ENCODE measurements at places on chromosomes 5 and 9. TPM values are rescaled to one million over a fixed set of nuclear protein-coding genes. Genes with fewer than 3 reads are reported as not detected.

DNA sequence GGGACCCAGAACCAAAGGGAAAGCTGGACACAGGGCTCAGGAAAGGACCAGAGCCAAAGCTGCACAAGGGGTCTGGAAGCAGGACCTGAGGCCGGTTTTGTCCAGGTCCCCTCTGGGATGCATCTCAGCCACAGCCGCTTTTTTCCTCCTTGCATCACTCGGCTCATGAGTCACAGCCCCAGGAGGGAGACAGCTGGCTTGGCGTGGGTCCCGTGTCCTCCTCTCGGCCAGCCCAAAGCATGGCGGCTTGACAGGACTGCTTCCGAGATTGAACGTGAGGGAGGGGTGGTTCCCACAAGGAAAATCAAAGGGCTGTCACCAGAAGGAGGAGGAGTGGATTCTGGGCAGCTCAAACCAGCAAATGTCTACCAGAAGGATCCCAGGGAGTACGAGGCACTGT is 56.7 kb upstream of the CPLX2 start:
- peak; percentile 94 for DNase-seq

DNA sequence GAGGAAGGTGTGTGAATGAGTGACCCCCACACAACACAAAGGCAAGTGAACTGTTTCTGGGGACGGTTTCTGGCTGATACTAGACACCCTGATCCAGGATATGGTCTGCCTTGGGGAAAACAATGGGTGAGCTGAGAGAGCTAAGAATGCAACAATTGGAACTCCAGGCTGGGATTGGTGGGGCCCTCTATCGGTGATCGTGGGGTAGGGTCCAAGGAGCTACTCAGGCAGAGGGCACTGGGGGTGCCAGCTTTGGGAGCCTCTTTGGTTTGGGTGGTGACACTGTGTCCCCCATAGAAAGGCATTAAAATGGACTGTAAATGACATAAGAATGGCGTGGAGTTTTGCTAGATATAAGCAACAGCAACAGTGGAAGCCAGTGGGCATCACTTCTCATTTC is 439.1 kb downstream of the DMAC1 start:
- DNase-seq, result no peak

Gene BHMT2
- 8.0 TPM for total RNA-seq

GRCh38 chr5:174698156-174698555 is 26.2 kb upstream of the MSX2 start:
- no peak for DNase-seq

DNA sequence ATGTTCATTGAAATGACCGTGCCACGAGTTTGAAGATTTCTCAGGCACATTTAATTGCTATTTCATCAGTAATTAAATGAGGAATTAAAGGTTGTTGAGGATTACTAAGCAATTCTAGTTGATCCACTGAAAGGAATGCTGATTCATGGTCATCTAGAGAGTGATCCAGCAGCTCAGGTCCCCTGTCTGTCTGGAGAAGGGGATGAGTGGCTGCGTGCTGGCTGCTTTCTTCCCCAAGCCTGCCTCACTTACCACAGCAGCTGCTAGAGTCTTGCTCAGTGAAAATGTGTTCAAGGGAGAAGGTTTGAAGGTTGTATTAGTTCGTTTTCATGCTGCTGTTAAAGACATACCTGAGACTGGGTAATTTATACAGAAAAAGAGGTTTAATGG is 7.8 kb upstream of the TGFBI start:
- DNase-seq, result peak; percentile 65

DNA sequence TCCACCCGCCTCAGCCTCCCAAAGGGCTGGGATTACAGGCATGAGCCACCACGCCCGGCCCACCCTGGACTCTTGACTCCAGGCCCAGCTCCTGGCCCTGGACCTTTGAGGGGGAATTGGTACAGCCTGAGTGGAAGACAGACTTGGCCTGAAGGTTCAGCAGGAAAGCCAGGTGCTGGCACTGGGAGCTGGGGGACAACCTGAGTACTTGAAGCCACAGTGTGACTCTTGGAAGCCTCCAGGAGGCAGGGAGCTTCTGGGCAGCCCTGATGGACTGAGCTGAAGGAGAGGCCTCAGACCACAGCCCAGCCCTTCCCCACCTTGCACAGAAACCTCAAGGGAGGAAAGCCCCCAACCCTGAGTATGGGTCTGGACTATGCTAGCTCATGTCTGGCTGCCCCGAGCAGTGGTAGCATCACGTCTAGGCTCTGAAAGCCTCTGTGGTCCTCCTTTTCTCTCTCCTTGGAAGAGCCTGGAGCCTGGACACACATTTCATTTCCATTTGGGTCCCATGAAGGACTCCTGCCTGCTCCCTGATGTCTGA is 54.1 kb downstream of the RASGEF1C start:
- DNase-seq, result no peak

Gene RAB14
- 25.4 TPM for total RNA-seq

Gene C5orf58
- total RNA-seq, result not detected

- no peak for DNase-seq
Observed at GRCh38 chr9:97860451-97861147, 7.6 kb downstream of the FOXE1 start.

DNA sequence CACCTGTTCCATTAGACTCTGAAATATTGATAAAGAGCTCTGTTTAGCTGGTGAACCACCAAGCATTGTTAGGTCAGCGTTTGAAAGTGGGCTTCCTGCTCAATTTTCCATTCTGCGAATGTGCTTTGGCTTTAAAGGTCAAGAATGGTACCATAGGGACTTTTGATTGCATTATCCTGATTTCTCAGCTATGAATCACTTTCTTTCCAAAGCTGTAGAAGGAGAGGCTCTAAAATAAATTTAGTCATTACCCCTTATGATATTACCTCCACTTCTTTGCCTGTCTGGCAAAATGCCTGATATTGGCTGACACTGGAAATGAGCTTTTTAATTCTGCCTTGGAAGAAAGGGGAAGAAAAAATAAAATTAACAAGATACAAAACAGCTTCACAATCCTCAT is 237.2 kb upstream of the CTNND2 start:
- DNase-seq, result no peak

DNA sequence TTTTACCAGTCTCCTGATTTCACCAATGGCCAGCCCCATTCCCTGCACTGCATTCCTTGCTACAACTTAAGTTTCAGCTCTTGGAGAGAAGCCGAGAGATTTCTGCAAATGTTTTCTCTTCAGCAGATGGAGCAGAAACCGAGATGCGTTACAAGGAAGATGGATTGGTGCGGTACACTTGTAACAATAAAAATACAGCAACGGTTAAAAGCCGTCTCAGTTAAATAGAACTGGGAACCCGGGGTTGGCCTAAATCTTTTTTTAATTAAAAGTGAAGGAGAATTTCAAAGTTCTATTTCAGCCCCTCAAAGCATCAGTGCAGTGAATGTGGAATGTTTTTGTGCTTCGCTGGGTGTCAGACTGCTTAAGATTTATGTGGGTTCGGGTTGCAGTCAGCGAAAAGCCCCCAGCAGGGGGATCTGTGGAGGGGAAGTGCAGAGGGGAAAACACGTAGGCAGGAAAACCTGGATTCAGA is 19.8 kb downstream of the BRINP1 start:
- no peak for DNase-seq

Gene NUDT12
- 8.7 TPM for total RNA-seq

GRCh38 chr5:147415651-147416050 is 94.2 kb downstream of the DPYSL3 start:
- no peak for DNase-seq

Gene LRRC19
- total RNA-seq, result not detected

Gene MELK
- total RNA-seq, result 102 TPM

DNA sequence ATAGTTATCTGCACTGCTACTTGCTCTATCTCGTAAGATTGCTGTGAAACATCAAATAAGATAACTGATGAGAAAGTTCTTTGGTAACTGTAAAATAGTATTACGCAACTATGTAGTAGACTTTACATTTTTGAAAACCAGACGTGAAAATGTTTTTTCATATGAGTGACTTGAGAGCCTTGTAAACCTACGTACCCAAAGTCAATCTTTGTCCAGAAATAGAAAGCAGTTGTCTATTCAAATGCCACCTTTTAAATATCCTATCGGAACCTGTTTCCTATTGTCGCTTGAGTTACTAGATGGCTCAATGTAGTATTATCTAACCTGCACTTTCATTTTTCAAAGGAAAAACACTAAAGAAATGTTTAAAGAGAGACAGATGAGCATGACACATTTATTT is 1.6 kb downstream of the FNIP1 start:
- no peak for DNase-seq

- no peak for DNase-seq
Observed at GRCh38 chr5:13508559-13508958, 435.9 kb downstream of the DNAH5 start.

DNA sequence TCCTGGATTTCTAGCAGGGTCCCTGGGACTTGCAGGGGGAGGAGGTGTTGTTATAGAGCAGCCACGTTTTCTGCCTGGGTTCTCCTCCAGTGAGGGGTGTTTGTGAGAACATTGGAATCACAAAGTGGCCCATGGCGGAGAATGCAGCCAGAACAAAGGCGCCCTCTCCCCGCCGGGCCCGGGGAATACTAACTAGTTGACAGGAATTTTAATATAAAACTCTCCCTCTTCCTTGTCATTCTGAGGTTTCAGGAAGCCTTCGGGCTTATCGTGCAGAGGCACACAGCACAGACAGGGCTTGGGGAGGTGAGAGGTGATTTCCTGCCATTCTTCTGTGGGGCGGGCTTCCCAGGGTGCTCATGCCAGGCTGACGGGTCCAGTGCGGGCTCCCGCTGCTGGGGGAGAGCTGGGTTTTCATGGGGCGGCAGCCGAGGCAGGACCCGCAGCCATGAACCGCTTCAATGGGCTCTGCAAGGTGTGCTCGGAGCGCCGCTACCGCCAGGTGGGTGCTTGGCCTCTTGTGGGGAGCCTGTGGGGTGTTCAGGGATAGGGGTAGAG is 37.7 kb downstream of the RGS3 start:
- DNase-seq, result no peak

Gene ANKRD20A1
- 1.3 TPM for total RNA-seq

- DNase-seq, result no peak
Observed at GRCh38 chr9:38292480-38292879, 100.0 kb upstream of the ALDH1B1 start.

- DNase-seq, result no peak
Observed at GRCh38 chr9:69865986-69866385, 45.4 kb downstream of the CFAP95 start.

DNA sequence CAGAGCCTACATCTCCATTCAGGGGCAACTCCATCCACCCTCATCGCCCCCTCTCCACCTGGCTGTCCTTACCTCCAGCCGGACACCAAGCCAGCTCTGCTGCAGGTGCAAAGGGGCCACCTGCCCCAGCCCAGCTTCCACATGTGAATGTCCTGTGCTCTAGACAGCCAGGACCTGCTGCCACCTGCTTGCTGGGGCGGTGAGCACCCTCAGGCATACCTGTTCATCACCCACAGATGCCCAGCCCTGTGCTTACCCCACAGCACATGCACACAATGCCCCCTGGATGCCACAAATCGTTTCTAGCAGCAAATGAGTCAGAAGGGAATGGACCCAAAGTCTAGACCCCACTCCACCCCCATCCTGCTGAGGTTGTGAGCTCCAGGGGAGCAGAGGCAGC is 13.3 kb upstream of the NKD2 start:
- peak; percentile 0 for DNase-seq

GRCh38 chr9:94872891-94873511 is 146.5 kb downstream of the AOPEP start:
- DNase-seq, result peak; percentile 84

- no peak for DNase-seq
Observed at GRCh38 chr5:56569566-56569965, 245.8 kb upstream of the MAP3K1 start.

Gene POU5F2
- total RNA-seq, result 0.57 TPM

GRCh38 chr5:36323926-36324781 is 22.5 kb upstream of the RANBP3L start:
- no peak for DNase-seq

GRCh38 chr9:37760416-37761161 is 7.0 kb downstream of the TRMT10B start:
- no peak for DNase-seq

GRCh38 chr5:116702776-116703175 is 128.2 kb upstream of the SEMA6A start:
- no peak for DNase-seq

- DNase-seq, result no peak
Observed at GRCh38 chr9:84845956-84846900, 176.7 kb downstream of the NTRK2 start.

Gene PCDHGA7
- total RNA-seq, result 0.42 TPM

Gene FOXD4L6
- total RNA-seq, result not detected

Gene RGS7BP
- total RNA-seq, result 0.09 TPM

Gene FIBCD1
- 11.0 TPM for total RNA-seq

DNA sequence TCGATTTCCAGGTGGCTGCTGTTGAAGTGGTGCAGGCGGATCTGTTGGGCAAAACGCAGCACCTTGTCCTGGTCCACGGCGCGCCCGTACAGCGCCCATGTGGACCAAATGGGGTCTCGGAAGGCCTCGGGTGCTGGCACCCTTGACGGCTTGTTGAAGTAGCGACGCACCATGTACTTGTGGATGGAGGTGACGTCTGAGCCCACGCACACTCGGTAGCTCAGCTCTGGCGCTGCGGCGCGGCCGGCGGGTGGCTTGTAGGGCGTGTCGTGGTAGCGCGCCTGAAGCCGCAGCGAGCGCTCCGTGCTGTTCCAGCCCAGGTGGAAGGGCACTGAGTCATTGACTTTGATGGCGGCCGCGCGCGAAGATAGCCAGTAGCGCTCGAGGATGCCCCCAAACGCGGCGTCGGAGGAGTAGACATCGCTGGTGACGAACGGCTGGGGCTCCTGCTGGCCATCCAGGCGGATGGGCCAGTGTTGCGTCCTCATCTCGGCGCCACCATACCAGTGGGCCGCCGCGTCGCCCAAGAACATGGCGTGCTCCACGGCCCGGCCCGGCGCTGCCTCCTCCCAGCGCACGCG is 4.7 kb downstream of the MYORG start:
- no peak for DNase-seq

- DNase-seq, result no peak
Observed at GRCh38 chr5:24539613-24540012, 105.2 kb downstream of the CDH10 start.

- no peak for DNase-seq
Observed at GRCh38 chr9:109500421-109500974, 2.4 kb upstream of the PTPN3 start.

Gene MORN5
- total RNA-seq, result not detected

- no peak for DNase-seq
Observed at GRCh38 chr5:116444373-116445295, 130.0 kb downstream of the SEMA6A start.

Data from Daoy (cell line).